ENCODE measurements at places on chromosomes 3 and 15.

DNA sequence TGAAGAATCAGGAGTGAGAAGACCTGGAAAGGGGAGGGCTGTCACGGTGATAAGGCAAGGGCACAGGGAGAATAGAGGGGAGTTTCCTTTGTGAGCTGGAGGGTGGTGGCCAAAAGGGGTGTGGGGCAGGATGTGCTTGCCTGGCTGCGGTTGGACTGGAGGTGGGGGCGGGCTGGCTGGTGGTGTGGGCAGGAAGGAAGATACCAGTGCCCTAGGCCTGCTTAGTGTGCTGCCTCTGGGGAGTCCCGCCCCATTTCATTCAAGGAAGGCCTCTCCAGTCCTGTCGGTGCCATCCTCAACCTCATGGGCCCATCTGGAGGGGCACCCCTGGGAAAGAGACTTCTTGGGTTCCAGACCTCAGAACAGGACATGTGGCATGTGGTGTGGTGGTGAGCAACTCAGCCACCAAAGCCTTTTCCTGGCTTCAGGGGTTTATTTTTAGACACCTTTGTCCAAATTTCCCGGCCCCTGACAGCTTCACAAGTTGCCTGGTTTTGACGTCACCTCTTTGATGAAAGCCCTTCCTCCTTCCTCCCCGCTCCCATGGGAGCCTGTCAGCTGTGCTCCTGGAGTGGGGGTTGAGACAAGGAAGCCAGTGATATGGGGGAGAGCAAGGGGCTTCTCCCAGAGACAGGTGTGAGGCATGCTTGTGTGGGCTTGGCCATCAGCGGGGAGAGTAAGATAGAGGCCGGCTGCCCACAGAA lies 15.6 kb downstream of the TEX264 start:
- DNase-seq = no peak

DNA sequence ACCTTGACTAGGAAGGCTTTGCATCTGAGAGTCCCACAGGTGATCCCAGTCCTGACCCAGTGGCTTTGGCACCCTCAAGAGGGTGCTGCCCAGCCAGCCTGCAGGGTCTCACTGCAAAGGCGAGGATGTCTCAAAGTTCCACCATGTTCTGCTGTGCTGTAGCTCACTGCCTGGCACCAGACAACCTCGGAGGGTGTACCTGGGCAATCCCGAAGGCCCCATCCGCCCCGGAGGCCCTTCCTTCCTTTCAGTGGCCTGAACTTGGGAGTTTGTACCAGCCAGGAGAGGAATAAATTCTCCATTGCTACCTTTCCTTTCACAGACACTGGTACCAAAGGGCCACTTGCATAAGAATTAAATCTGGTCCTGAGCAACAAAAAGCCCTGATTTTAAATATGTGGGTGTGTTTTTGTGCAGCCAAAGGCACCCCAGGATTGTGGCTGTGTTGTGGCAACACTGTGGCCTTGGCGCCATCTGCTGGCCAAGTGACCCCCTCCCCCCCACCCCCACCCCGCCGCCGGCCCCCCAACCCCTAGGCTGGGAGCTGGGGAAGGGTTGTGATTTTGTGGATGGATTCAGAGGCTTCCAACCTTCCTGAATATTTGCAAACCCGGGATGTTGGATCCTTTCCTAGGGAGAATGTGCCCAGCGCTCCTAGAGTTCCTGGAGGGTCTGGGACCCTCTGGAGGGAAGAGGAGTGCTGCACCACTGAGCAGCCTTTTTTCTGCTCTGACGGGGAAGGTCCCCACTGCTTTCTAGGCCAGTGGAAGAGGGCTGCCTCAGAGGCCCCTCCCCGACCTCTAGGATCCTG lies 9.7 kb upstream of the PTPN23 start:
- DNase-seq = no peak

GRCh38 chr15:57611938-57612337 lies 20.2 kb downstream of the MYZAP start:
- peak; percentile 10 for DNase-seq

DNA sequence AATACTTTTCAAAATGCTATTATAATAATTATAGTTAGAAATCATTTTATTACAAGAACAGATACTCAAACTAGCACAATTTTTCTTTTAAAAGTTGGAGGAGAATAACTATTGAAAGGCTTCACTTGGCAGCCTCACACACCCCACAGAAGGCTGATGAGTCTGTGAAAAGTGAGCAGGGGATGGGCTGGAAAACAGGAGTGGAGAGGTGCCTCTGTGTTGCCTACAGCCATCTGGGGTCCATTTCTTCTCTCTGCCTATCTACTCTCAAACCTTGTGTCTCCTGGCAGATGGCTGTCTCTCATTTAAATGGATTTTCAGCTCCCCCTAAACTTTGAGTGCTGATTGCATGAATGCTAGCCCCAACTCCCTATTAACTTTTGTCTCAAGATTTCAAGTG lies 230.8 kb downstream of the CLSTN2 start:
- no peak for DNase-seq

GRCh38 chr15:80456517-80457492 lies 52.6 kb downstream of the ARNT2 start:
- no peak for DNase-seq

DNA sequence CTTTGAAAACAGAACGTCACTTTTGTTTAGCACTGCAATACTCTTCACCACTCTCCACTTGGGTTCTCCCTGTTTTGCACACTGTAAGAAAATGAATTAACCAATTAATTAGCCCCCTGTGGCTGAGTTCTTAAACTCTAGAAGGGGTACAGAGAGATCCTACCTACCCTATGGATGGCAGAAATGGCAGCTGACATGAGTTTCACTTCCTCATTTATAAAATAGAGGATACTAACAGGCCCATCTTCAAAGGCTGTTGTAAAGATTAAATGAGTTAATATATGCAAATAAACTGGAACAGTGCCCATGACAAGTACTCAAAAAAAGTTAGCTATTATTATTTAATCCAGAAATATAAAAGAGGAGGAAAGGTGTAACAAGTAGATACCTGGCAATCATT lies 36.9 kb downstream of the SUCLG2 start:
- DNase-seq = no peak

DNA sequence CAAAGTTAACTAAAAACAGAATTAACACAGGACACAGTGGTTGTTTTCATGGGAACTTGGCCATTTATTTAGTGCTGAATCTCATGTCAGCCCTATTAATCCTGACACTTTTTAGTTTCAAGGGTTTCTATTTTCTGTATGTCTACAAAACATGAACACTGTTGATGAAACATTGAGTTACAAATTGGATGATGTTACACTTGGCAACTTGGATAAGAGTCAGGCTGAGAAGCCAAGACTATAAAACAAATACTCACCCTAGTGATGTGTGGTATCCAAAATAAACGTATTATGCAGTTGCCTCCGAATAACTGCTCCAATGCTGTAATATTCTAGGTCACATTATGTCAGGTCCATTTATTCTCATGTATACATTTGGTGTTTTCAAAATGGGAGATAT lies 349.6 kb downstream of the ZIC1 start:
- DNase-seq = peak; percentile 24

GRCh38 chr3:99943931-99944761 lies 126.5 kb downstream of the CMSS1 start:
- DNase-seq = no peak

GRCh38 chr15:79635149-79635771 lies 203.1 kb downstream of the MINAR1 start:
- no peak for DNase-seq

DNA sequence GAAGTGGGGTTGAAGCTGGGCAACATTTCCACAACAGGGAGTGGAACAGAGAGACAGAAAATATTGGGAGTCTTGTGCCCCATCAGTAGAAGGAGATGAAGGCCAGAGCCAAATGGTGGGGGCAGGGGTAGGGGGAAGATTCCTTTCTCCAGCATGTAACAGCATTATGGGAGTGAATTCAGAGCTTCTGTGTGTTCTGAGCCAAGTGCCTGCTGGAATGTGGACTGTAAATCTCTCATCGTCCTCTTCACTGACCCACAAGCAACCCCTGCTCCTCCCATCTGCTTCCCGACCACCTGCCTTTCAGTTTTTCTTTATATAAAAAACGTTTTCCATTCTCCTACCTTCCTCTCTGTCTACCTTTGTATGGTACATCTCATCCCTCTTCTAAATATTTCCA lies 344.2 kb upstream of the TPRG1 start:
- no peak for DNase-seq

- DNase-seq = peak; percentile 12
These were observed 284.8 kb upstream of the CFAP20DC start for GRCh38 chr3:59334585-59334984.

- no peak for DNase-seq
These were observed 6.2 kb downstream of the UBE2E1 start for GRCh38 chr3:23811919-23812318.

GRCh38 chr3:40336101-40336500 lies 26.6 kb downstream of the EIF1B start:
- no peak for DNase-seq
